ENCODE measurements at places on chromosomes 1 and 21.

DNA sequence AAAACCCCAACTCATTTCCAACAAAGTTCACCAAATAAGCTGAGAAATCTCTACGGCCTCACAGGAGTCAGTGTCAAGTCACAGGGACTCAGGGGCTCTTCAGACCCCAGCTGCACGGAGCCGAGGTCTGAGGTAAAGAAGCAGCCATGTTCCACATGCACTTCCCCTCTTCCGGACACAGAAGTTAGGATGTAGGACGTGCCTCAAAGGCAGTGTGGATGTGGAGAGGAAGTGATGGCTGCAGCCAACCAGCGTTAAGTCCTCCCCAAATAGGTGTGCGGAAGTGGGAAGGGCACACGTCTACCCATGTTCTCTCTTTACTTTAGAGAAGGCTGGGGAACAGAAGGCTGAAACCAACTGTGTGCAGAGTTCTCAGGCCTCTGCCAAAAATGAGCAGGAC, 14.6 kb upstream of the NCF2 start:
- DNase-seq, result no peak

DNA sequence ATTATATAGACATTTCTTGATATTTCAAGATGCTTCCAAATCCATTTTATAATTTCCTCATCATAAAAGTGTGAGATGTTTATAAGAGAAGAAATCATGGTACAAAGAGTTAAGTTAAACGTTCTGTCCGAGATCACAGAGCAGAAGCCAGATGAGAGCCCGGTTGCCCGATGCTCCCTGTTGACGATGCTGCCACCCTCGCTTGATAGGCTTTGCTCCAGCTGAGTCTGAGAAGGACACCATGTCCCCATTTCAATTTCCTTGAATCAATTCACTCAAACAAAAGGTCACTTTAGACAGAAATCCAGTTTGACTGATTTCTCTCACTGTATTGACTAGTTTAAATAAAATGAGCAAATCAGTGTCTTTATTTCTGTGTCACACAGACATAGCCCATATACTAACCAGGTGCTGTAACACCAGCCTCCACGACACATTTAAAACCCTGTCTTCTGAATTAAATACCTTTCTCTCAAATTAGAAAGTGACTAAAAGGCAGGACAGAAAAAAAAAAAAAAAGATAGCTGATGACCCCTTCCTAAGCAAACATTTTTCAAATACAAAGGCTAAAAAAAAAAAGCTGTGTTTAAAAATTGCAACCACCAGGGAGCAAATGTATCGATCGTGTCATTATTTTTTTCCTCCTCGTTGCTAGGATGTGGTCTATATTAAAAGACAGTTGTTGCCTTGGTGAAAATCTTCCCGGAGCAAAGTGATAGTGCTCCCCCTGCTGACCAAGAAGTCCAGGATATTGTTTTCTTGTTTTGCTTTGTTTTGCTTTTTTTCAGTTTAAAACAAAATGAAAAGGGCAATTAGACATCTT, 35.2 kb downstream of the DNASE2B start:
- peak; percentile 71 for DNase-seq

- DNase-seq, result no peak
Measured at GRCh38 chr1:95067062-95067461, 5.7 kb downstream of the ALG14 start.

- no peak for DNase-seq
Measured at GRCh38 chr21:27476696-27477095, 509.8 kb upstream of the ADAMTS5 start.

DNA sequence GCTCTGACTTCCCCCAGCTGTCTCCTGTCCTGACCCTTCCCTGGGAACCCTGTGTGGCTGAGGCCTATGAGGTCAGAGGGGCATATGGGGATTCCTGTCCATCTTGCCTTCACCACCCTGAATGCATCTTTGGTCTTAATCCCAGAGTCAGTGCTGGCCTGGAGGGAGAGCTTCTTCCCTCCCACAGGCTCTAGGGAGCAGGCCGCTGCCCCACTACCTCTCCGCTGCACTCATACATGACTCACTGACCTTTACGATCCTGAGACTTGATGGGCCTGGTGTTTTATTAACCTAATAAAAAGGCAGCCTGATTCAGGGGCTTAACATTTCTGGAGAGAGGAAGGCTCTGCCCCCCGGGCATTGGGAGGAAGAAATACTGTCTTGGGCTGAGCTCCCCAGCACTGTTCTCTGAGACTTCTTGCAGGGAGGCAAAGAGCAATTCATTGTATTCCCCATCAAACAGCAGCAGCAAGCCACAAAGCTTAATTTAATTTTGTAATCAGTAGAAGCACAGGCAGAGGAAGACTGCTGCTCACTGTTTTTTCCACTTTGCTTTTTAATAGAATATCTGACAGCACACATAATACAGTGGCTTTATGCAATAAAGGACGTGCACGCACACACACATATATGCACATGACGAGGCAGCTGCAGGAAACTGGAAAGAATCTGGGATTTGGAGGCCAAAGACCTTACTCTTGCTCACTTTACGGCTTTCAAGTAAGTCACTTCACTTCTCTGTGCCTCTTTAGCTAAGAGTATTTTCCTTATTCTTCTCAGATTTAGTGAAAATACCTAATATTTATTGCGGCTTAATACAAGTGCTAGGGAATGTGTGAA, 89.2 kb upstream of the GRIK3 start:
- DNase-seq, result no peak

DNA sequence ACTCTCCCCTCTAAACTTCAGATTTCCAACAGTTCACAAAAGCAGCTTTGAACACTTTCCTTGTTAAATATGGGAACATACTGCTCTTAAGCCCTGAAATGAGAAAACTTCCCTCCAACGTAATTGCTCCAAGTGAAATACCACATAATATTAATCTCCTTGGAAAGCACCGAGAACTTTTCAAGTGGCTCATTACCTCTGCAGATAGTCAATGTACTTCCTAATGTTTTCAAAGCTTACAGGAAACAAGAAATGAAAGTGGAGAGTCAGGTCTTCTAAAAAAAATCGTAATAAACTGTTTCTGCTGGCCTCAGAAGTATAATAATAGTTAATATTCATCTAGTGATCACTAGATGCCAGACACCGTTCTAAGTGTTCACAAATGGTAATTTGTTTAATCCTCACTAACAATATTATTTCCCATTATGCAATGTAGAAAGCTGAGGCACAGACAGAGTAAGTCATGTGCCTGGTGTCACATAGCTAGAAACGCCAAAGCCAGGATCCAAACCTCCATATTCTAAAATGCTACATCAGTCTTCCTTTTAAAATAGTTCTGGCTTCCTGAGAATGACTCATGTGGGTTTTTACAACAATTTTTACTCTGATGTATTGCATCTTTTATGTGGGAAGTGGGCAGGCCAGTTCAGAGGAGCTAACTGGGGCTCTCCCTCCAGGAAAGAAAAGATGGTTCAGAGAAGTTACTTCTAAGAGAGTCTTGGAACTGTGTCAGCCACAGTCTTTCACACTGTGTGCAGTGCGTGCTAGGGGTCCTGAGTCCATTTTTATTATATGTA, 177.2 kb downstream of the PLPPR4 start:
- DNase-seq, result no peak

GRCh38 chr1:17611991-17612390, 72.5 kb downstream of the ARHGEF10L start:
- no peak for DNase-seq

- no peak for DNase-seq
Measured at GRCh38 chr21:42937960-42938605, 12.7 kb upstream of the ERVH48-1 start.

DNA sequence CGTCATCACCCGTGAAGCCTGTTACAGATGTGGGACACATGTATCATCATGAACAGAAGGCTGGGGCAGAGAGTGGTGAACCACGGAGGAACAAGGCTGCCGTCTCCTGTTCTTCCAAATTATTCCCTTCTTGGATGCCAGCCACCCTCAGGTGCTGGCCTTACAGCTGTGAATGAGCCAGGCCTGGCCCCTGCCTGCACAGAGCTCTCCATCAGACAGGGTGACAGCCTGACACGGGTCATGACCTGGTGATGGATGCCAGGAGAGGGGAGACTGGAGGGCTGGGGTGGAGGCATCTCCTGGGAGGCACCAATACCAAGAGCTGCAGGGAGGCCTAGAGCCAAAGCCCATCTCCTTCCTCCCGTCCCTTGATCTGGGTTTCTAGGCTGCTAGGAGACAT, 230.0 kb upstream of the C1orf174 start:
- no peak for DNase-seq

DNA sequence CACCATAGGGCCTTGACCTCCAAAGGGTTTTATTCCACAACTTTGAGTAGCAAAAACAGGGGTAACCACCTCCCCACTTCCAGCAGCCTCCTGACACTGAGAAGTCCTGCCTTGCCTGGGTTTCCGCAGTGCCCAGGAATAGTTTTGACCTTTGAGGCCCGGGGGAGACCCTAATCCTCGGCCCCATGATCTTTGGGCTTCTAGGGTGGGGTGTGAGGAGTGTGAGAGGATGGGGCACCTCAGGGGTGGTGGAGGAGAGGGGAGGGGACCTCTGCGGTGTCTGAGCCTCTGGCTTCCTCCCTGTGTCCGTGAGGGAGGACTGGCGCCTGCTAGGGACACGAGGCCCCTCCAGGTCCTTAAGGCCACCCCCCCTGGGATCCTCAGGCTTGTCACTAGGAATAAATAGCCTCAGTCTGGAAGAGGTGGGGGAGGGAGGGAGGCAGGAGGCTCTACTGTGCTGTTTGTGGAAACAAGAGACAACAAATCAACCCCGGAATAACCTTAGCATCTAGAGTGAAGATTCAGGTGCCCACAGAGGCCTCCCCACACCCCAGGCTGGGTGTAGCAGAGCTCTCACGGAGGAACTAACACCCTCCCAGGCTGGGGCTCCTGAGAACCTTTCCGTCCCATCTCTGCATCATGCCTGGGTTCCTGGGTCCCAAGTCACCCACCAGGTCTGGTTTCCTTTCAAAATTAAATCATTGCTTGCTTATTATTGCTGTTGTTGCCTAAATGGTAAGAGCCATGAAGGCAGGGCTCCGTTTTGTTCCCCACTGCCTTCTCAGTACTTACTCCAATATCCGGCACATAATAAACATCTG, 904 bp upstream of the FHL3 start:
- DNase-seq, result no peak

GRCh38 chr1:198363625-198364151, 176.8 kb downstream of the ATP6V1G3 start:
- no peak for DNase-seq

GRCh38 chr1:203406446-203407045, 55.6 kb upstream of the FMOD start:
- no peak for DNase-seq

DNA sequence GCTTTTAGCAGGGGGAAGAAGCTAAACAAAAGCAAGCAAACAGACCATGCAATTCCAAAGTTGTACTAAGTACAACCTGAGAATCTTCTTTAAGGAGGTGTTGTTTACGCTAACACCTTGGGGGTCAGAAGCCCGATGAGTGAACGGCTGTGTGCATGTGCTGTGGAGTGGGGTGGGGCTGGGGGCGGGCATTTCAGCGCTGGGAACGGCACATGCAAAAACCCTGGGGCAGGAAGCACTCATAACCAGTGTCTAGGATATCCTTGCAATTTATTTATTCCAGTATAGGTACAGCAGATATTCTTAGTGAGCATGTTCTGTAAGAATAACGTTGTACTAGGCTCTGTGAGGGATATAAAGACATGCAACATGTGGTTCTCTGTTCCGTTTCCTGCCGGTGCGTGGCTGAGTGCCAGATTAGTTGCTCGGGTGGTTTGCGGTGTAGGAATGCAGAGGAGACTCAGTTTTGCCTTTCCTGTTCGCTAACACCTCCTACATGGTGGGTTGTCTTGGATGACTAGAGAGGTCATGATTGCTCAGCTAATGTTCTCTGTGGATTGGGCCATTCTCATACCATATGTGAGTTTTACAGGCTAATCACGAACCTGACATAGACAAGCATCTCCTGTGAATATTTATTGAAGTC, 3.7 kb downstream of the FASLG start:
- DNase-seq, result peak; percentile 90
